T-helper 2 cell (primary cell): ENCODE measurements at places on chromosomes 3 and 15.

DNA sequence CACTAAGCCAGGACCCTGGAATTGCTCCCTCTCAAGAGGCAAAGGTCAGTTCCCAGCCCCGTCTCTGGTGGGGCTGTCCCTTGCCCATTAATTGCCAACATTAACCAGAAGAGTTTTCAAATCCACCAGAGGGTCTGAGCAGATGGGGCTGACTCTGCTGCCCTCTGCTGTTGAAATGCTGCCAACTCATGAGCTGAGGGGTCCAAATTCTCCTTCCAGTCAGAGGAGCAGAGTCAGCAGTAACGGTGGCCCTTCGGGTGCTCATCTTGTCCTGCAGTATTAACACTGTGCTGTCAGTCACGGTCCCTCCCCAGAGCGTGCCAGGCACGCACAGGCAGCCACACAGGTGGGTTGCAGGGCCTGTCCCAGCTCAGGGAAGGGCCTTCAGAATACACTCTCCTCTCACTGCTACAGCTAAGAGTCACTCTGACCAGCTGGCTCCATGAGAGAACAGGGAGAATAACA lies 10.7 kb upstream of the SPTBN5 start:
- DNase-seq = peak; percentile 46

DNA sequence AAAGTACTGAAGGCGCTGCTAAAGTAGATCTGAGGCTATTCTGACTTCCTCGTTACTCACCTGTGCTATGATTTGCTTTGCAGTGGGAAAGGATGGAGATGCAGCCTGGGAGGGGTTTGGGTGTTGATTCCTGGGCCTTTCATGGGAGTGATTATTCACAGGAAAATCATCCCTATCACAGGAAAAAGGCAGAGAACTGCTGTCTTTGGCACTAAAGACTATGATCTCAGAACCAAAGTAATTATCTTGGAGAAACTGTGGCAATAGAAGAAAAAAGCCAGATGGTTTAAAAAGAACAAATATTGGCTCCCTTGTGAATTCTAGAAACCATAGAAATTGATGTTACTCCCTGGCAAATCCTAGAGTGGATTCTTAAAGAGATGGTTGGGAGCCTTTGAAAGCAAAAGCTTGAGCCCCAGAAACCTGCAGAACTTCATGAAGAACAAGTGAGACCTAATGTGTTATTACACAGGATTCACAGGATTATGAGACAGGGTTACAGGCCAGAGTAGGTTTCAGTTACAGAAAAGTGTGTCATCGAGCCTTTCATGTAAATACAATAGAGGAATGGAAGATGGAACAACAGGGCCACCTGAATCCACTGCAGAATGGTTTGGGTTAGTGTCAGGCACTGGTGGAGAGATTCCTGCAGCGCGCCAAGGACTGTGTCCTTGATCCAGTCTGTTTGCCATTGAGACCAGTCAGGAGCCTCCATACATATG lies 85.7 kb downstream of the OXNAD1 start:
- no peak for DNase-seq

- no peak for DNase-seq
Measured at GRCh38 chr3:148742118-148742517, 44.4 kb downstream of the AGTR1 start.

- DNase-seq = no peak
Measured at GRCh38 chr15:93644595-93644994, 555.6 kb upstream of the RGMA start.

- peak; percentile 4 for DNase-seq
Measured at GRCh38 chr15:93829115-93829870, 402.1 kb upstream of the MCTP2 start.

DNA sequence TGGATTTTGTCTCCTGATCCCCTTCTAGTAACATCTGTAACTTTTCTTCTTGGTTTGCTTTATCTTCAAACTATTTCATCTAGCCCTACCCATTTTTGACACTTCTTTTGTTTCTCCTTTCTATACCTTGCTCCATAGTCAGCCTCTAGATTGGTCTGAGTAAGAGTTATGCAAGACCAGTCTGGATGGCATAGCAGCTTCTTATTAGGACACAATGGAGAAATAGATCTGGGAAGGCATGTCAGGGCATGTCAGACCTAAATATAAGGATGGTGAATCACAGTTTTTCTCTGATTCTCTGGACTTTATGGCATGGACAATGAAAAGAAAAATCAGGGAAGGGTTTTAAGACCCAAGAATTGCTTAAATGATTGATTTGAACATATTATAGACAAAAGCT lies 452.5 kb downstream of the RAP2B start:
- no peak for DNase-seq

- DNase-seq = no peak
Measured at GRCh38 chr15:80604583-80605575, 90.2 kb upstream of the ABHD17C start.

DNA sequence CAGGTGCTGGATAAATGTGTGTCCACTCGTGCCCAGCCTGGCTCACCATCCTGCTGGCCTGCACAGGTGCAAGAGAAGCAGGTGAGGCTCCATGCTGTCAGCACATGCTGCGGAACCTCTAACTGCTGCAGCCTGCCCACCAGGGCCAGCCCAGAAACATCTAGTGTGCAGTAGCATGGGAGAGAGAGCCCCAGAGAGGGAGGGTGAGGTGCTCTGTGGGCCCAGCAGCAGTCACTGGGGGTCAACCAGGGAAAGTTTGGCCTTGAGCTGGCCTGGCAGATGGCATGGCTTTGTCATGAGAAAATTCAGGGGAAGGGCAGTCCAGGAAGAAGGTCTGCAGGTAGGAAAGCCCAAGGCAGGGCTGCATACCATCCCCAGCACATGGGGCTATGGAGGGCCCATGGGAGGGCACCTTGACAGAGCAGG lies 18.2 kb upstream of the PRR23E start:
- no peak for DNase-seq

DNA sequence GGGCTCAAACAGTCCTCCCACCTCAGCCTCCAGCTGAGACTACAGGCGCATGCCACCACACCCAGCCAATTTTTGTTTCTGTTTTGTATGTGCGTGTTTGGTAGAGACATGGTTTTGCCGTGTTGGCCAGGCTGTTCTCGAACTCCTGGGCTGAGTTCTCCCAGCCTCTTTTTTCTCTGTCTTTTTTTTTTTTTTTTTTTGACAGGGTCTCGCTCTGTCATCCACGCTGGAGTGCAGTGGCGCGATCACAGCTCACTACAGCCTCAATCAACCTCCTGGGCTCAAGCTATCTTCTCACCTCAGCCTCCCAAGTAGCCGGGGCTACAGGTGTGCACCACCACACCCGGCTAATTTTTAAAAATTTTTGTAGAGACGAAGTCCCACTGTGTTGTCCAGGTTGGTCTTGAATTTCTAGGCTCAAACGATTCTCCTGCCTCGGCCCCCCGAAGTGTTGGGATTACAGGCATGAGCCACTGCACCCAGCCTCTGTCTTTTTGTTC lies 867 bp upstream of the DCAF1 start:
- DNase-seq = no peak

GRCh38 chr3:107847791-107848190 lies 243.0 kb downstream of the CD47 start:
- DNase-seq = no peak

DNA sequence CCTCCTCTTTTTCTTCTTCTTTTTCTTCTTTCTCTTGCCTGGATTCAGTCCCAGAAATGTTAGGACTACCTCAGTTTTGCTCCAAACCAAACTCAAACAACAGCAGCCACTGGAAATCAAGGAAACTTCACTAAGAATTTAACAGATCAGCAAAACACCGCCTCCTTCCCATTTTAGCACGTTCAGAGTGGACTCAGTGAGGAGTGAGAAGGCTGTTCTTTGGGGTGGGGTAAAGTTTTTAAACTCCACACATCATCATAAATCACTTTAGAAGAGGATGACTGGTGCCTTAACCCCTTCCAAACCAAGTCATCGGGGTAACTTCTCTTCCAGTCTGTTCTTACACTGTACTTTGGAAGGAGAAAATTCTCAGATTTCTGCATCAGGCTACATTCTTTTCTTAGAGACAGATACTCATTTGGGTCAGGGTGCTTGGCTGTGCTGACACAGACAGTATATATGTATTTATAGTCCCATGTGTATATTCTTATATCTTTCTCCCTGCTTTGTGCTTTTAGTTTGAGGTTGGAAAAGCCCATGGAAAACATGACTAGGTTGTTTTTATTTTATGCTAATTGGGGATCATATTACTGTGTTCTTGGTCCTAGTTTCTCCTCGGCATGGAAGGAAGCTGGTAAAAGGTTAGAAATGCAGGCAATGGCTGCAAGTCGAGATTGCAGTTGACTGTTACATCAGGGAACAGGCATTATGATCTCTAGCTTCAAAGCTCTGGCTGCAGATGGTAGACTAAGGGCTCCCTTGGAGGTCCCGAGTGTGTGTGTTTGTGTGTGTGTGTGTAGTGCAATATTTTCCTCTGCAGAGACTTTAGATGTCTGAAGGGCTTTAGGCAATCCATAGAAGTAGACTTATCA lies at the start of gene CCDC80:
TSS of gene CCDC80 (minus strand) at position 214 of the 872 bp plus-strand sequence. CDS start 1,238 bp downstream, outside the sequence.
- no peak for DNase-seq

DNA sequence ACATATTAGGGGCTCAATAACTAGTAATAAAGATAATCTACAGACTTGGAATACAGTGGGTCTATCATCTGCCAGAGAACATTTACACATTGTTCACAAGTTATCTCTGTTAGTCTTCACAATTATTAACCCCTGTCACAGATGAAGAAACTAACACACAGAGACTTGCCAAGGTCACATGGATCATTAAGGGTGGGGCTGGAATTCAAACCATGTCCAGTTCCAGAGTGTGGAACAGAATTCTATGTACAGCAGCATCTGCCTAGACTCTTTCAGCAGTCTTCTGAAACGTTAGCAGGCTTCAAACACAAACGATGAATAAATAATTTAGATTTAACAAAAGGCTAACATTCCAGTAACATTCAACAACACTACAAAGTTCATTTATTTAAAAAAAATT lies 673.9 kb upstream of the NR2F2 start:
- DNase-seq = no peak

- DNase-seq = no peak
Measured at GRCh38 chr3:23169551-23169950, 33.6 kb upstream of the UBE2E2 start.

DNA sequence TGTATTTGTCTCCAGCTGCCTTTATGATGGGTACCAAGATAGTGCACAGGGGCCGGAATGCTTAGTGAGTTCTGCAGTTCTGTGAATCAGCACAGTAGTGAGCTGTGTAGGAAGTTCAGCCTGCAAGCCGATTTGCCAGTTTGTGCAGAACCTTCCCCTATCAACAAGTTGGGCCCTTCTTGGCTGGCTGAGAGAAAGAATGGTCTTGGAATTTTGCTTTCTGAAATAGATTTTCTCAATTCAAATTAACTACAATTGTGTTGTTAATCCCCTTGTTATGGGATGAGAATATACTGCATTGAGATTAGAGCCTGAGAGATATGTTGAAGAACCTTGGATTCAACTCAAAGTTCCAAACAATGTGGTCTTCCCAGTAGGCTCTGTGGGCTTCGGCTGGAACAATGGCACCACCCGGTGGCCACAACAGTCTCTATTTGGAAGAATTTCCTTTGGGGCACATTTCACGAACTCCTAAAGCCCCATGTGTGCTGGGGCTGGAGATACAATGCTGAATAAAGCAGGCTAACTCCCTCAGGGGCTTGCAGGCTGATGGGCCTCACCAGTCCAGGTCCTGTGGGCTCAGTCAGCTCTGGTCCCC lies 59.1 kb downstream of the TRIM42 start:
- DNase-seq = no peak

GRCh38 chr3:152676810-152677379 lies 158.0 kb upstream of the P2RY1 start:
- DNase-seq = no peak

DNA sequence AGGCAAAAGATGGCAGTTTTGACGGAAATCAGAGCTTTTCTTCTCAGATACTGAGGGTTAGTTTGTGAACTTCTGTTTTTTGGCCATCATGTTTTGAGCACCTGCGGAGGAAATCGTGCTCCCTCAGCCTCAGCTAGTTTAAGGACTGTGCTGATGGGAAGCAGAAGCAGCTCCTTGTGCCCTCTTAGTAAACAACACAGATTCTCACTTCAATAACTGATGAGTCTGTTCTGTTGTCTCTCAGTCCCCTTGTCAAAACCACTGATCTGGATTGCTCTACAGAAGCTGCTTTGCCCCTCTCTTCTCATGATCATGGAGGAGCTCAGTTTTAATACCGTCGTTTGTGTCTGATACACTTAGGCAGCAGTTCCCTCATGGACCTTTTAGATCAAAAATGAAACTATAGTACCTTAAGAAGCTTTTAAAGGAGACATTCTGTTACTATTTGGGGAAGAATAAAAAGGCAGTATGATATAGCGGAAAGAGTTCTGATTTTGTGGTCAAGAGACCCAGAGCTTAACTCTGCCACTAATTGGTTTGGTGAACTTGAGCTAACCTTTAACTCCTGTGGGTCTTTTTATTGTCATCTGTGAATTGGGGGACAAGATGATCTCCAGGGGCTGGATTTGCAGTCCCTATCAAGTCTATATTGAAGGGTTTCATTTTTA lies 152.6 kb downstream of the BBX start:
- DNase-seq = no peak

- DNase-seq = no peak
Measured at GRCh38 chr3:50807266-50807665, 132.5 kb downstream of the DOCK3 start.

GRCh38 chr3:133620066-133620784 lies 41.5 kb downstream of the TOPBP1 start:
- no peak for DNase-seq

- DNase-seq = no peak
Measured at GRCh38 chr3:8709801-8710507, 23.6 kb upstream of the CAV3 start.

GRCh38 chr3:171193693-171194092 lies 167.2 kb upstream of the SLC2A2 start:
- no peak for DNase-seq

DNA sequence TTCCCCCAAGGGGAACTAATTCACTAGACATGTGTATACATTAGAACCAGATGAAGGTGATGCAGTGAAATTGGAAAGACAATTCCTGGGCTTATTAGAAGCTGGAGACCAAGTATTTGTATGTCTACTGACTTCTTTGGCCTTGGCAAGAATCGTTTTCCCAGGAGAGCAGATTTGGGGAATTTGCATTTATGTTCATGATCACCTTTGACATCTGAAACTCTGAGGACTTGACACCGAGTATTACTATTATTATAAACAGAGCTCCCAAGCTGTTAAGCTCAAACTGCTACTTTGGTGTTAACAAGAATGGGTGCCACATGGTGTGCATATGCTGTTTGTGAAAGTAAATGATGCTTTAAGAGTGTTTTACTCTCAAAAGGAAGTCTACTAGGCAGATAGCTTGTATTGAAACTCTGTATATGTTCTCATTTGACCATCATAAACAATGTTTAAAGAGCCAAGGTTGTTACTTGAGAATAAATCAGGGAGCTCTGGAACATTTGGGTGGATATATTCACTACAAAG lies 519.8 kb upstream of the GOLIM4 start:
- DNase-seq = no peak

DNA sequence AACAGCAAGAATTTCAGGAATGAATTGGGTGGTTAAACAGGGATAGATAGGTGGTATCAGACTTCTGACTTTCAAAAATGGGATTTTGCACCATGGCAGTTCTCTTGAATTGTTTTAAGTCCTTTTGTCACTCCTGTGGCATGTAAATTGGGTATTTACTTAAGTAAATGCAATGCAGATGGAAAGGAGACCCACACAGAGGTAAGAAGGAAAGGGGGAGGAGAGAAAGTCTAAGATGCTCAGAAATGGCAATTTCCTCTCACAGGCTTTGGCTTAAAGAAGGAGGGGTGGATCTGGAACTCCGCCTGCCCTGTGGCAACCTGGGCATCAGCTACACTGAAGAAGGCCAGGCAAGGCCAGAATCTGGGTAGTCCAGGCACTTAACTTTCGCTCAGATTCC lies 197.1 kb upstream of the UBE2E1 start:
- DNase-seq = no peak

GRCh38 chr3:188272481-188273372 lies 118.8 kb downstream of the LPP start:
- DNase-seq = no peak
